ENCODE measurements at places on chromosomes 5 and 9.

DNA sequence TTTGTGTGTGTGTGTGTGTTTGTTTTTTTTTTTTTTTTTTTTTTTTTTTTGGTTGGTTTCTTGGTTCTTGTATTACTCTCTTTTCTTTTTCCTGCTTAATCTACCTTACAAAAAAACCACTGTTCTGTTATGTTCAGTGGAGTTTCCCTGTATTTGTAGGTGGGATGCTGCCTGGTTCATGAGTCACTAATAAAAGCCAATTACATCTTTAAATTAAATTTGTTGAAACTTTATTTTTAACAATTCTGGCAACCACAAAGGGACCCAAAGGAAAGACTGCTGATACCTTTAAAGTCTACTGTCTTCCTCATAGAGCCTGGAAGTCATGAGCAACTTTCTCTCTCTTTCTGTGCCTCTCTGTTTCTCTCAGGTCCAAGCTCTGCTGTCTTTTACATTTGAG is 29.5 kb upstream of the RNF20 start:
- DNase-seq = no peak

GRCh38 chr5:153749960-153750359 is 259.5 kb downstream of the GRIA1 start:
- DNase-seq = no peak

DNA sequence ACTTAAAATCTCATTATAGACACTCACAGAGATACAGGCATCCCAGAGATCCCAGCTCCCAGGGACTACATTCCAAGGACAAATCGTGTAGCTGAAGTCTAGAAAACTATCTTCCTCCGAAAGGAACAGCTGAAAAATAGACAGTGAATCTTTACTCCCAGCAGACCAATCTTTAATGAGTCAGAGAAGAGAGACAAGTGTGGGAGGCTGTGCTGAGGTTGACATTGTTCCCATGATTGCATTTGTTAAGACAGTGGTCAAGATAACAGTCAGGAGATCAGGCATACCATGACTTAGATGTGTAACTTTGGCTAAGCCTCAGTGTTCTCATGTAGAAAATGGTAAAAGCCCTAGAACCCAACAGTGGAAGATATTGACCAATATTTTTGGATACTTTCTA is 120.7 kb downstream of the PAPPA start:
- no peak for DNase-seq

DNA sequence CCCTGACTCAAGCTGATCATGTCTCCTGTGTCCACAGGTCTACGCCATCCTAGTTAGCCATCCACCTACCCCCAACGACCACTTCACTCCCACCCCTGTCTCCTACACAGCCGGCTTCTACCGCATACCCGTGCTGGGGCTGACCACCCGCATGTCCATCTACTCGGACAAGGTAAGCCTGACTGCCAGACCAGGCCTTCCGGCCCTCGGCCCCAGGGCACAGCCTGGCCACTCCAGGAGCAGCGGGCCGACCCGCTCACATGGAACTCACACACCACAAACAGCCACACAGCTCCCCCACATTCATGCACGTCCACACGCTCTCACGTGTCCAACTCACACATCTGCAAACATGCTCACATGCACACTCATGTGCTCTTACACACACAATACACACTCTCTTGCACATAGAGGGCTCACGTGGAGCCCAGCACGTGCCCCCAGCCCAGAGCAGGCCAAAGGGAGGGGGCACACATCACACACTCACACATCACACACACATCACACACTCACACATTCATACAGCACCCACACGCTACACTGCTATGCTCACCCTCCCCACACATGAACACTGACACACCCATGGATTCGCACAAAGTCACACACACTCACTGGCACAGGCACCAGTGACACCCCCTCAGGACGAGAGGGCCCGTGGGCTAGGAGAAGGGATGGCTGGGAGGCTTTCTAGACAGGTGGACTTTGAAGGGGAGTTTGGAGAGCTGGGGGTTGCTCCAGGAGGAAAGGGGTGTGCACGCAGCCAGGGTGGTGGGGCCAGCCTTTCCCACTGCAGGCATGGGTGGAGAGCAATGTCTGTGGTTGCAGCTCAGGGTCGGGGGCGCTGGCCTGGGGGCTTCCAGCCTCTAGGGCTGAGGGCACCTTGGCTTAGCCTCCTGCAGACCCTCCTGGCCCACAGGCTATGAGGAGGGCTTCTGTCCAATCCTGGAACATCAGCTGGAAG is 3.3 kb downstream of the GRIN1 start:
- DNase-seq = no peak

DNA sequence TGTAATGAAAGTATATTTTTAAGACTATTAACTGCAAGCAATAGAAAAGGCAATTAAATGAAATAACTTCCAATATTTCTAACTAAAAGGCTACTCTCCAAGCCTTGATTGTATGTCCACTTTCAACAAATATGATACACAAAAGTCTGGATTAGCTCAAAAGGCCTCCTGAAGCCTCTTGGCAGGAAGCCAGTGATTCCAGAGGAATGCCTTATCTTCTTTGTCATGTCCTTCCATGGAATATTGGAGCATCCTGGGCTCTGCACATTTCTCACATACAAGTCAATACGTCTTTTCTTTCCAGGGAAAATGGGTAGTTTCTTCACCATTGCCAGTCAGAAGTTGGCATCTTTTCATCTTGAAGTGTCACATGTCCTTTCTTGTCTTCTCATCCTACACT is 357.8 kb downstream of the KDM4C start:
- DNase-seq = no peak

DNA sequence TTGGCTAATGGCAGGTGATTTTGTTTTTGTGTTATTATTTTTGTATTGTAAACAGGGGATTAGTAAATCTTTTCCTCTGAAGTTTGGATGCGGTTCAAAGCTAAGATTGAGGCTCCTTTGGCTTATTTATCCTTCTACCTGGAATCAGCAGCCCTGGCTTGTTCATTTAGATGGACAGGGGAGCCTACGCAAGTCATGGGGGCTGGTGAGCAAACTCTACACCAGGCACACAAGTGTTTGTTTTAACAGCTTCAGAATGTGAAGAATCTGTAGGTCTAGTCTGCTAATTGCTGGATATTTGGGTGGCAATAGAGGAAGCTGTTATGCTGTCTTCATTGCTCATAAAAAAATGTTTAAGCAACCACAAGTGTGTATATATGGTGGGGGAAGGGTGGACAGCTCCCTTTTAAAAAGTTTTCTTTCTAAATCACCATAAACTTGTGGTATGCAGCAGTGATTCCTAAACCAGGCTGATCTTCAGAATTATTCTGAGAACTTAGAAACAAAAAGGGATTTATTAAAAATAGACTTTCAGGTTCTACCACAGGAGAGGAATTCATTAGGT is 20.7 kb downstream of the ZNF462 start:
- no peak for DNase-seq

GRCh38 chr5:104431981-104432380 is 869.4 kb upstream of the NUDT12 start:
- no peak for DNase-seq
